Activated CD8-positive, alpha-beta memory T cell treated with anti-CD3 and anti-CD28 coated beads, Interleukin-2, amount 10 ng/mL, durations not matched to agents 7 days and 5 days (primary cell): ENCODE measurements at places on chromosomes 3 and 15. TPM values are rescaled to one million over a fixed set of nuclear protein-coding genes. Genes with fewer than 3 reads are reported as not detected.
A peak's percentile ranks its signal among the peaks of the same experiment; 100 is the strongest.

PTX3 gene
- total RNA-seq, result not detected

C2CD4A gene
- total RNA-seq, result not detected

GPR176 gene
- total RNA-seq, result not detected

SPSB4 gene
- total RNA-seq, result not detected

REC114 gene
- not detected for total RNA-seq

GADL1 gene
- total RNA-seq, result not detected

- H3K4me3 ChIP-seq, result no peak overlapping the region
- H3K36me3 ChIP-seq, result peaks cover 2% of the 10 kb centered on the region
- H3K27me3 ChIP-seq, result peaks cover 7% of the 10 kb centered on the region
- H3K27ac ChIP-seq, result no peak overlapping the region
- DNase-seq, result no peak
Observed at GRCh38 chr15:56797720-56798275, 64.5 kb upstream of the ZNF280D start.

- no peak for DNase-seq
- no peaks in the 10 kb centered on the region for H3K27me3 ChIP-seq
- peaks cover 91% of the 10 kb centered on the region for H3K36me3 ChIP-seq
- peak overlapping the region; percentile 20 for H3K27ac ChIP-seq
- H3K4me3 ChIP-seq, result no peak overlapping the region
Observed at GRCh38 chr3:30672959-30673358, 66.6 kb downstream of the TGFBR2 start.

DNA sequence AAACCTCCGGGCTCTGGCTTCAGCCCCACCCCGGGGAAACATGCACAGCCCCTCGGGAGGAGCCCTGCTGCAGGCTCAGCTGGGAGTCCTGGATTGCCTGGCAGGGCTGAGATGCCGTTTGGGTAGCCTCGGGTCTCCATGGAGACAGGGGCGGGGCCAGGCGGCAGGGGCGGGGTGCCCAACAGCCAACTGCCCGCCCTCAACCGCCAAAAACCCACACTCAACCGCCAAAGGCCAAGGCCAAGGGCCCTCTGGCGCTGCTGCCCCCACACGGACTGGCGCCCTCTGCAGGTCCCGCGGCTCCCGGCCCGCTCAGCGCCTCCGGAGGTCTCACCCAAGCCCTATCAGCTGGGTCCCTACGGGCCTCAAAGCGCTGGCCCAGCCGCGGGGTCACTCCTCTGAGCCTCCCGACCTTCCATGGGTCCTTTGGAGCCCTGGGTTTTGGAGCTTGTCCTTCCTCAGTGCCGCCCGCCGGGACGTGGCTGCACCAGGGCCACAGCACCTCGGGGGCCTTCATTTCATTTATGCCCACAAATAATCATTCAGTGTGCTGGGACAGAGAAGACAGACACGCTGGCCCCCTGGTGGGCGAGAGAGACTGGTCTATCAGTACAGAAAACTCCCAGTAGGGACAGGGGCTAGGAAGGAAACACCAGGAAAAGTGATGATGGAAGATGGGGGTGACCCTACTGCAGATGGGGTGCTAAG, 33.5 kb upstream of the ACAD9 start:
- H3K36me3 ChIP-seq, result no peaks in the 10 kb centered on the region
- peak; percentile 91 for DNase-seq
- H3K27me3 ChIP-seq, result no peaks in the 10 kb centered on the region
- H3K4me1 ChIP-seq, result peaks cover 13% of the 10 kb centered on the region
- peak overlapping the region; percentile 80 for H3K27ac ChIP-seq

- DNase-seq, result no peak
- peaks cover 47% of the 10 kb centered on the region for H3K27me3 ChIP-seq
- no peak overlapping the region for H3K4me3 ChIP-seq
- H3K4me1 ChIP-seq, result peaks cover 27% of the 10 kb centered on the region
- H3K36me3 ChIP-seq, result no peaks in the 10 kb centered on the region
Observed at GRCh38 chr3:32813180-32813579, 4.6 kb upstream of the TRIM71 start.

DNA sequence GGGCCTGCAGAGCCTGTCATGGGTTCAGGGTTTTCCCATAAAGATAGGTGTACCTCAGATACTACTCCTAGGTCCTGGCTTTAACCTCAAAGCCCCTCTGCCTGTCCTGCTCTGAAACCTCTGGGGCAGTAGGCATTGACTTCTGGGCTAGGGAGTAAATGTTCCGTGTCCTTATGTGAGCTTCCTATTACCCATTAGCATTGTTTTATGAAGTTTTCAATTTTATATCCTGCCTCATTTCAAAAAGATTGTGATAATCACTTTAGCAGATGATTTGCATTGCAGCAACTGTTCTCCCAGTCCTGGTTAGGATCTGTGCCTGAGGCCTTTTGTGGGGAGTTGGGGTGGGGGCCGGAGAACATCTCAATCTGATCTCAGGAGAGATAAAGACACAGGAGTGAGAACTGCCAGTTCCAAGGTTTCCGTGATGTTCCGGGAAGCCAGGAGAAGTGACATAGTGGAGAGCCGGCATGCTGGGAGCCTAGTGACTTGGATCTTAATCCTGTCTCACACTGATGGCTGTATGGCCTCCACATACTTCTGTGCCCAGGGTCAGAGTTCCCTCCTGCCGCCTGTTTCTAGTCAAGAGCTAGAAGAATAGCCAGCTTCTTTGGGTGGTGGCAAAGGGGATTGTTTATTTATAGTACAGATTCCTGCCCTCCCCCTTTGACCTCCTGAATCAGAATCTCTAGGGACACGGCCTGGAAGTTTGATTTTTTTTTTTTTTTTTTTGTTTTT, 10.6 kb downstream of the TPM1 start:
- no peak overlapping the region for H3K27ac ChIP-seq
- peaks cover 14% of the 10 kb centered on the region for H3K4me1 ChIP-seq
- peaks cover 21% of the 10 kb centered on the region for H3K27me3 ChIP-seq
- no peak overlapping the region for H3K4me3 ChIP-seq

DNA sequence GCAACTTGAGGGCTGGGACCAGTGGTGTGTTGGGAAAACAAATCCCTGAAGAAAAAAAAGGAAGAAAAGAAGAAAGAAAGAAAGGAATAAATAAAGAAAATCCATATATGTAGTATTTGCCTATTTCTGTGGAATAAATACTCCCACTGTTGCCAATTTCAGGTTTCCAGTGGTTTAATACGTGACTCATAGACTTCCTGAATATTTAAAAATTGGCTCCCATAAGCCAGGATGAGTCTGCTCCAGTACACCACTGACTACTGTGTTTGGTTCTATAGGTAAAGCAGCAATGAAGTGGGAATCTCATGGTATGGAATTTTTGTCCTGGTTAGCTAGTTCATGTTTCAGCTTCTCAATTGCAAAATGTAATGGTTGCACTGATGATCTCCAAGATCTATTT, 31.6 kb downstream of the PYDC2 start:
- H3K36me3 ChIP-seq, result no peaks in the 10 kb centered on the region
- no peaks in the 10 kb centered on the region for H3K27me3 ChIP-seq
- H3K4me1 ChIP-seq, result no peaks in the 10 kb centered on the region
- H3K27ac ChIP-seq, result no peak overlapping the region
- no peak overlapping the region for H3K4me3 ChIP-seq

GRCh38 chr3:116046350-116046749, 398.9 kb downstream of the LSAMP start:
- H3K27ac ChIP-seq, result no peak overlapping the region
- no peak for DNase-seq
- H3K36me3 ChIP-seq, result no peaks in the 10 kb centered on the region
- no peak overlapping the region for H3K4me3 ChIP-seq
- H3K4me1 ChIP-seq, result no peaks in the 10 kb centered on the region

GRCh38 chr15:91852741-91853510, 582 bp upstream of the SLCO3A1 start:
- H3K4me3 ChIP-seq, result peak overlapping the region; percentile 77
- H3K36me3 ChIP-seq, result no peaks in the 10 kb centered on the region
- peak; percentile 79 for DNase-seq

DNA sequence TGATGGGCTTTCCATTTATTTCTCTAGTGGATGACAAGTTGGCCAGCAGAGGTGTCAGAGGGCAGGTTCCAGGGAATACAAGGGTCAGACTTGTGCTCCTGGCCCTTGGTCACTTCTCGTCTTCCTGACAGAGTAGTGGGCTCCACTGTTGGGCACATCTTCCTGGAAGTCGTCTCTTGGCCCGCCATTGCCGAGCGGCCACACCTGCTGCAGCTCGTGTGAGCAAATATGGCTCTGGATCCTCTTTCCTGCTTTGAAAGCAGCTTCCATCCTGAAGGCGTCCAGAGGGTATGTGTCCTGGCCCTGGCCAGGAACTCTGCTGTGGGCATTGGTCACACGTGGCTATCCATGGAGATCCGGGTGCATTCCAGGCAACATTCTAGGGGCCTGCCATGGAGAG, 100.2 kb downstream of the SNRPN start:
- no peak overlapping the region for H3K27ac ChIP-seq
- H3K36me3 ChIP-seq, result peaks cover 95% of the 10 kb centered on the region
- DNase-seq, result peak; percentile 31
- H3K27me3 ChIP-seq, result no peaks in the 10 kb centered on the region
- no peaks in the 10 kb centered on the region for H3K4me1 ChIP-seq

DNA sequence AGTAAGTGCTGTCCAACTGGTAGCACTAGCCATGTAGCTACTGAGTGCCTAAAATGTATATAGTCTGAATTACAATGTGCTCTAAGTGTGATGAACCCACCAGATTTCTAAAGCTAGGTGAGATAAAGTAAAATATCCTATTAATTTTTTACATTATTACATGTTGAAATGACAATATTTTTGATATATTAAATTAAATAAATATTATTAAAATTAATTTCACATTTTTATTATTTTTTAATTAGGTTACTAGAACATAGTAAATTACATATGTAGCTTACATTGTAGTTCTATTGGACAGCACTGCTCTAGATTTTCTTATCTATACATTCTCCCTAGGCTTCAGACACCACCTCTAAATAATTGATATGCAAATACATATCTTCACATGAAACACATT, 9.2 kb upstream of the OR5K1 start:
- DNase-seq, result no peak
- H3K36me3 ChIP-seq, result peaks cover 2% of the 10 kb centered on the region
- H3K27ac ChIP-seq, result no peak overlapping the region

DNA sequence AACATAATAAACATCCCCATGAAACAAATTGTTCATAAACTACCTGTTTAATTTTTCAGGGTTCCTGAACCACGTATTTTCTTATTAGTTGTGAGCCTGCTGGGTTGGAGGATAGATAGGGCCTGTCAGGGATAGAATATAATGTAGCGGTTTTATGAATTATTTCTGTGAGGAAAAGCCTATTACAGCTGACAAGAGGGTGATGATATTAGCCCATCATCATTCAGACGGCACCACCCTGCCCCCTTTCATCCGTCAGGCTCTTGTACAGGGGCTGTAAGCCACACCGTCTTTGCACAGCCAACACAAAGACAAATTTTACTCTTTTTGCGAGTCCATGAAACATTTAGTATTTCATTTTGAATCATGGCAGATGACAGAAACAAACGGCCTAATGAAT, 335.3 kb upstream of the TMCO5A start:
- no peak for DNase-seq
- H3K27me3 ChIP-seq, result no peaks in the 10 kb centered on the region
- H3K27ac ChIP-seq, result no peak overlapping the region
- no peak overlapping the region for H3K4me3 ChIP-seq
- H3K4me1 ChIP-seq, result no peaks in the 10 kb centered on the region
- no peaks in the 10 kb centered on the region for H3K36me3 ChIP-seq

DNA sequence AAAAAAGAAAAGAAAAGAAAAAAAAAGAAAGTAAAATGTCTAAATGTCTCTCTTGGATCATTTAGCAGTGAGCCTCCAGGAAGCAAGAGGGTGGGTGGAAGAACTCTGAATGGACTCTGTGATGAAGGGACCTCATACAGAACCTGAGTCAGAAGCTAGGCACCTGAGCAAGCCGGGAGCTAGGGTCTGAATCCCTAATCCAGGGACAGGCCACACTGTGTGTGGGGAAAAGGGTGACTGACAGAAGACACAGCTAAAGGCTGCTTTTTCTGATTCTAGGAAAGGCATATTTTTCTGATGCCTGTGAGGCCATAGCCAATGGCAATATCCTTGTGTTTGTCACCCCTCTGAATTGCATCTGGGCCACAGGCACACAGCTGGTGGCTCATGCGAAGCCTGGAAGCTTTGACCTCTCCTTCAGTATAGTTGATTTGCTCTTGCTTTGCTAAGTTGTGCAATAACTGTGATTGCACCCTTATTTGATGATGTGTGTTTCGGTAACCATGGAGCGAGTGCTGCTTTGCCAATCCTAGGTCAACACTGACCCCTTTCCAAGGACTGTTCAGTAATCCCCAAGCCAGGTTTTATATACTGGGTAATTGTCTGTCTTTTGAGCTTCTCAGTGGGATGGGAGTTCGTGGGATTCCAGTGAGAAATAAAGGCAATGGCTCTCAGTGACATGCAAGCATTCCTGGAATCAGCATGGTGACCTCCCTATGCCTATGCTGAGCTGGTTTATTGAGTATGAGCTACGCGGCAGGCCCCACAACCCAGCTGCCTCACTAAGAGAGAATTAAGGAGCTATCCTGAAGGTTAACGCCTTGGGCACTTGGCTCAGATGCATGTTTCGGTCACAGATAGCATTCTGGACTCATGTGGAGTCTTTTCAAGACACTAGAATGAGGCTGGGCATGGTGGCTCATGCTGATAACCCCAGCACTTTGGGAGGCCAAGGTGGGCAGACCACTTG, 49.0 kb upstream of the OSBPL11 start:
- H3K4me1 ChIP-seq, result no peaks in the 10 kb centered on the region
- no peak overlapping the region for H3K4me3 ChIP-seq
- no peaks in the 10 kb centered on the region for H3K36me3 ChIP-seq
- DNase-seq, result no peak
